Endothelial cell of umbilical vein (primary cell): ENCODE measurements at places on chromosomes 1 and 21. TPM values are rescaled to one million over a fixed set of nuclear protein-coding genes. Genes with fewer than 3 reads are reported as not detected.

The SHISAL2A gene
- not detected in 2 replicates for total RNA-seq

DNA sequence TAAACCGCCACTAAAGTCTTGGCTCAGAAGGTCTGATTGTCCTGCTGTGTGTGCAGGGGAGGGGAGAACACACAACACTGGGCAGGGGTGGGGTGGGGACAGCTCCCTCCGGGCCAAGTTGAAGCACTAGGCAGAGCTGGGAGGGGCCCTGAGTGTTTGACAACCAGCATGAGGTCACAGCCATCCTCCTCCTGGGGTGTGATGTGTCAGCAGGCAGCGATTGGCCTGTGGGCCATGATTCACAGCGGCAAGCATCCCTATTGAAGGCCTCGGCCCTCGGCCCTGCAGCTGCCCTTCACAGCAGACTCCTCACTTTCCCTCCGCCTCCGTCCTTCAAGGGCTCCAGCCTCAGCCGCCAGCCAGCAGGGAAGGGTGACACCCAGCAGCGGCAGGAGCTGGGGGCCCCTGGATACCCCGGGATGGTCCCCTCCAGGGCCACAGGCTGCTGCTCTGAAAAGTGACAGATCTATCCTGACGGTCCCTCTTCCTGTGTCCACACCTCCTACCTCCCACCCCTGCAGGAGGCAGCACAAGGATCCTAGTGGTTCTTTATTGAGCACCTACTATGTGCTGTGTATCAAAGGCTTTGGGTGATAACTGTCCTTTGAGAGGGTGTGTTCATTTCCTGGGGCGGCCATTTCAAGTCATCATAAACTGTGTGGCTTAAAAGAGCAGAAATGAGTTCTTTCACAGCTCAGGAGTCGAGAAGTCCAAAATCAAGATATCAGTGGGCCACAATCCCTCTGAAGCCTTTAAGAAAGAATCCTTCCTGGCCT lies 66.0 kb upstream of the SLC25A33 start:
- peak; percentile 24 for DNase-seq

GRCh38 chr1:219189021-219189824 lies 15.5 kb downstream of the LYPLAL1 start:
- peak; percentile 96 for DNase-seq

The CREG1 gene
- 12.1 and 15.8 TPM in 2 replicates for total RNA-seq

GRCh38 chr1:37763791-37764413 lies 1.0 kb downstream of the EPHA10 start:
- DNase-seq: no peak

The ACKR1 gene
- 0.15 and 0.85 TPM in 2 replicates for total RNA-seq

GRCh38 chr1:36620142-36620541 lies 137.4 kb upstream of the CSF3R start:
- DNase-seq: no peak

The TNNI3K gene
- total RNA-seq: not detected in 2 replicates

GRCh38 chr21:39842741-39843459 lies 24.3 kb upstream of the PCP4 start:
- no peak for DNase-seq

The OXCT2 gene
- total RNA-seq: 0.48 and 0.60 TPM in 2 replicates

DNA sequence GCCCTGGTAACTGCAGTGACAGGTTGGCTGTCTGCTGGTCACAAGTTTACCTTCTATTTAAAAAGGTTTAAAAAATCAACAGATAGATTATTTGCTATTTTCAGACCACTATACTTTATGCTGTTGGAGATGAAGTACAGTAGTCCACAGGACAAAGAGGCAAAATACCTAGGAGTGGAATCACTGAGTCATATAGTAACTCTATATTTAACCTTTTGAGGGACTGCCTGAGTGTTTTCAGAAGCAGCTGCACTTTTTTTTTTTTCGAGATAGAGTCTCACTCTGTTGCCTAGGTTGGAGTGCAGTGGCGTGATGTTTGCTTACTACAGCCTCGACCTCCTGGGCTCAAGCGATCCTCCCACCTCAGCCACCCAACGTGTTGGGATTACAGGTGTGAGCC lies 11.7 kb downstream of the CNIH4 start:
- DNase-seq: no peak

The FAM177B gene
- total RNA-seq: not detected in 2 replicates

GRCh38 chr1:214463596-214463995 lies 87.8 kb downstream of the PTPN14 start:
- DNase-seq: no peak

The ITPKB gene
- total RNA-seq: 34.8 and 37.2 TPM in 2 replicates

DNA sequence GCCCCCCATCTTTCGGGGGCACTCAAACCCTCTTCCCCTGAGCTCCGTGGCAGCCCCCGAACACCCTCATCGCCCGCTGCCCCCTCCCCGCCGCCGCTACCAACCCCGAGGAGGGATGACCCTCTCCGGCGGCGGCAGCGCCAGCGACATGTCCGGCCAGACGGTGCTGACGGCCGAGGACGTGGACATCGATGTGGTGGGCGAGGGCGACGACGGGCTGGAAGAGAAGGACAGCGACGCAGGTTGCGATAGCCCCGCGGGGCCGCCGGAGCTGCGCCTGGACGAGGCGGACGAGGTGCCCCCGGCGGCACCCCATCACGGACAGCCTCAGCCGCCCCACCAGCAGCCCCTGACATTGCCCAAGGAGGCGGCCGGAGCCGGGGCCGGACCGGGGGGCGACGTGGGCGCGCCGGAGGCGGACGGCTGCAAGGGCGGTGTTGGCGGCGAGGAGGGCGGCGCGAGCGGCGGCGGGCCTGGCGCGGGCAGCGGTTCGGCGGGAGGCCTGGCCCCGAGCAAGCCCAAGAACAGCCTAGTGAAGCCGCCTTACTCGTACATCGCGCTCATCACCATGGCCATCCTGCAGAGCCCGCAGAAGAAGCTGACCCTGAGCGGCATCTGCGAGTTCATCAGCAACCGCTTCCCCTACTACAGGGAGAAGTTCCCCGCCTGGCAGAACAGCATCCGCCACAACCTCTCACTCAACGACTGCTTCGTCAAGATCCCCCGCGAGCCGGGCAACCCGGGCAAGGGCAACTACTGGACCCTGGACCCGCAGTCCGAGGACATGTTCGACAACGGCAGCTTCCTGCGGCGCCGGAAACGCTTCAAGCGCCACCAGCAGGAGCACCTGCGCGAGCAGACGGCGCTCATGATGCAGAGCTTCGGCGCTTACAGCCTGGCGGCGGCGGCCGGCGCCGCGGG lies 837 bp downstream of the FOXD3 start:
- DNase-seq: no peak

The SLC22A15 gene
- 0.44 TPM in 1 of 2 replicates, not detected in the other for total RNA-seq

The CRYBG2 gene
- not detected in 2 replicates for total RNA-seq

The KRTAP11-1 gene
- not detected in 2 replicates for total RNA-seq

The APOBEC4 gene
- not detected in 2 replicates for total RNA-seq

The LEMD1 gene
- not detected in 2 replicates for total RNA-seq

GRCh38 chr1:54624466-54625464 lies 1.4 kb upstream of the FAM151A start:
- DNase-seq: no peak

- DNase-seq: no peak
These were observed 70.2 kb upstream of the CDC42BPA start for GRCh38 chr1:227388214-227389168.

The NIPAL3 gene
- total RNA-seq: 14.8 and 16.0 TPM in 2 replicates

- DNase-seq: no peak
These were observed 121.0 kb downstream of the VAV3 start for GRCh38 chr1:107843989-107844388.

DNA sequence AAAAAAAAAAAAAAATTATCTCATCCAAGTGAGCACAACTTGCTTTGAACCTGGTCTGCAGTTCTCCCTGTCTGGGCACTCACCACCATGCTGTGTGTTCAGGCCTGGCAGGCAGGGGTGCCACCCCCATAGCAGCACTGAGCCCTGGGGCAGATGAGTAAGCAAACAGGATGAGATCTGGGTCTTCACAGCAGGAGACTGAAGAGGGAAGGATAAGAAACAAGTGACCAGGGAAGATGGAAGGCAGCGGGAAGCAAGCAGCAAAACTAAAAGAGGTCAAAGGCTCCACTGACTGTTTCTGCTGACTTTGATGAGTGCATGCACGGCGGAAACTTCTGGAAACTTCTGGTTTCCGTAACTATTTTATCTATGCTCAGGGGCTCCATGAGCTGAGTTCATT lies 133.5 kb upstream of the SOD1 start:
- DNase-seq: no peak

- DNase-seq: no peak
These were observed 7.8 kb upstream of the FMO2 start for GRCh38 chr1:171177261-171177660.

- DNase-seq: no peak
These were observed 26.2 kb downstream of the ARHGEF10L start for GRCh38 chr1:17565461-17566252.

- DNase-seq: no peak
These were observed 32.2 kb upstream of the IL20 start for GRCh38 chr1:206833106-206833680.

- peak; percentile 76 for DNase-seq
These were observed 120.0 kb downstream of the SETD4 start for GRCh38 chr21:35940074-35940927.

DNA sequence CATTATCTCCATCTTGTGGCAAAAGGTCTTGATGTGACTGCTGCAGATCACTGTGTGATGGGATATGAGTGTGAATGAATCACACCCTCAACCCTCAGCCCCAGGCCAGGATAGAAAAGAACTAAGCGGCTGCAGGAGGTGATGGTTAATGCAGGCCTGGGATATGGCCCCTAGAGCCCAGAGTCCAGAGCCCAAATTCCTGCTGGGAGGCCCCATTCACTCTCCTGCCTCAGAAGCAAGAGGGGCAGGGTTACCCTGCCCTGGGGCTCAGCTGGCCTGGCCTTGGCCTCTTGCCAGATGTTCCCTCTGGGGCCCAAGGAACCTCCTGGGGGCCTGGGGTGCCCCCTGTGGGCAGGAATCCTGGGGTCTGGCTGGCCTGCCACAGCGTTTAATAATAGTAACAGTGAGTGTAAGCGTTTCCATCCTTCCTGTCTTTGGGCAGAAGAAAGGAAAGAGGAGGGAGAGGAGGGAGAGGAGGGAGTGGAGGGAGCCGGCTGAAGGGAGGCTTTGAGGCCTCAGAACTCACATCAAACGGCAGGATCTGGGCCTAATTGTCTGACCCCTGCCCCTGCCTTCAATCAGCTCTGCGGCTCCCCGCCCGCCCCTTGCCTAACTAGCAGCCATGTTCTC lies 26.2 kb downstream of the DMAP1 start:
- no peak for DNase-seq

DNA sequence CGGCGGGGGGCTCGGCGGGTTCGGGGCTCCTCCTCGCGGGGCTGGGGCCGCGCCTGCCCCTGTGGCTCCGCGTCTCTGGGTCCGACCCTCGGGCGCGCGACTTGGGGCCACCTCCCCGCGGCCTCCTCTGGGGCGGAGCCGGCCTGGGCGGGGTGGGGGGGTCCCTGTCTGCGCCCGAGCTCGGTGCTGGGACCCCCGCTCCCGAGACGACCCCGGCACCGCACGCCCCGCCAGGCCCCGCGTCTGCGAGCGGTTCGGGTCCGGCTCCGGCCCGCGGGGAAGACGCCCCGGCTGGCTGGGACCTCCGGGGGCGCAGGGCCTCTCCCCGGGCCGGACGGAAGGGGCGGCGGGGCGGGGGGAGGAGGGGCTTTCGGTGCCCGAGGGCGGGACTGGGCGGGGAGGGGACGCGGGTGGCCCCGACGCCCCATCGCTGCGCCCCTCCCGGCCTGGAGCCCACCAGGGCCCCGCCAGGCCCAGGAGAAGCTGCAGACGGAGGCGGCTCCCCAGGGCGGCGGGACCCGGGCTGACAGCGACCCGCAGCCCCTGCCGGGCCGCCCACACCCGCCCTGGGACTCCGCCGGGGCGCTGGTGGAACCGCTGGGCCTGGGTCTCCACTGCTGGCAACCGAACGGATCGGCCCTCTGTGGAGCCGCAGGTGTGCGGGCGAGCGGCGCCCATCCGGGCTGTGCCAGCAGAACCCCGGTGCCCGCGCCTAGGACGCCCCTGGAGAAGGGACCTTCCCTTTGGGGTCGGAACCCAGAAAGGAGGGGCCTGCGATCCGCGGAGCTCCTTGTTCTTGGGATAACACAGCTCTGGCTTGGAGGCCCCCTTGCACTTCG lies 610 bp downstream of the COL6A2 start:
- no peak for DNase-seq

DNA sequence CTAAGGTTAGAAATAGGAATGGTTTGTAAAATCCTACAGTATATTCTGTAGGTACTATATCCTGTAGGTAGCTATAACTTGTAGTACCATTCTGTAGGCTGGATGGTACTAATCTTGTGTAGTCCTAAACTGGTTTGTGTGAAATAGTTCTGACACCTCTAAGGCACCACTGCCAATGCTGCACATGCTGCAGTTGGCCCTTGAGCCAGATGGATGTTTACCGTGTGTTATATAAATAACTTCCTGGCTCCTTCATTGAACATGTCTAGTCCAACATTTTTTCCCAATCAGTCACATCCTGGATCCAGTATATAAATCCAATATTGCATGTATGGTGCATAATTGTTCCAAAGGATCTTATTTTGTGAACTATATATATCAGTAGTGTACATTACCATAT lies 89.5 kb upstream of the GNG4 start:
- peak; percentile 74 for DNase-seq

DNA sequence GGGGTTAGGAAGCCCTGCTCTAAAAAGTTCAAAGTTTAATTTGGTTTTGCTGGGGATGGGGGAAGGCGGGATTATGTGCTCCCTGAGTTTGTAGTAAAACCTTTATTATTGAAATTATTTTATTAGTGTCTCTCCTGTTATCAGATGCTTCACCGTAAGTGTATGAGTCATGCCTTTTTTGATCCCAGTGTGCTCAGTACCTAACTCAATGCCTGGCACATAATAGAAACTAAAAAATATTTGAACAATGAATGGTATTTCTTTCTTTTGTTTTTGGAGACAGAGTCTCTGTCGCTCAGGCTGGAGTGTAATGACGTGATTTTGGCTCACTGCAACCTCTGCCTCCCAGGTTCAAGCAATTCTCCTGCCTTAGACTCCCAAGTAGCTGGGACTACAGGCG lies 6.4 kb downstream of the SNRPE start:
- DNase-seq: no peak

GRCh38 chr1:244628789-244629188 lies 24.1 kb upstream of the DESI2 start:
- no peak for DNase-seq

- DNase-seq: peak; percentile 20
These were observed 41.1 kb upstream of the IL20 start for GRCh38 chr1:206824331-206824730.

- no peak for DNase-seq
These were observed 10.0 kb downstream of the LRRC40 start for GRCh38 chr1:70195342-70195741.

- DNase-seq: no peak
These were observed 274.4 kb upstream of the FMN2 start for GRCh38 chr1:239817276-239817675.
